ENCODE measurements at places on chromosomes 3 and 15.

DNA sequence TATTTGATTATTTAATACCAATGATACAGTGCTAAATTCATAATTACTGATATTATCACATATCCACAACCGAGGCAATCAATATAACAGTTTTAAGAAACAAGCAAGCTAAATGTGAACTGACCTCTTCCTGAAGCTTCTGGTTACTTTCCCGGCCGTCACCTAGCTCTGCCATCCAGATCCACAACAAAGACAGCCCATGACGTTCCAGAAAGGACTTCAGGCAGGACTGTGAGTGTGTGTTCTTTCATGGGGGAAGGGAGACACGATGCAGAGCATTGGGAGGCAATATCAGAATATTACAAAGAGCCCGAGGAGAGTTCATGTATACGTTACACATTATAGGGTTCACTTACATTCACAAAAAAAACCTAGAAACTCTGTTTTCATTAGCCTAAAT, 77.8 kb downstream of the SETD2 start:
- DNase-seq = no peak

DNA sequence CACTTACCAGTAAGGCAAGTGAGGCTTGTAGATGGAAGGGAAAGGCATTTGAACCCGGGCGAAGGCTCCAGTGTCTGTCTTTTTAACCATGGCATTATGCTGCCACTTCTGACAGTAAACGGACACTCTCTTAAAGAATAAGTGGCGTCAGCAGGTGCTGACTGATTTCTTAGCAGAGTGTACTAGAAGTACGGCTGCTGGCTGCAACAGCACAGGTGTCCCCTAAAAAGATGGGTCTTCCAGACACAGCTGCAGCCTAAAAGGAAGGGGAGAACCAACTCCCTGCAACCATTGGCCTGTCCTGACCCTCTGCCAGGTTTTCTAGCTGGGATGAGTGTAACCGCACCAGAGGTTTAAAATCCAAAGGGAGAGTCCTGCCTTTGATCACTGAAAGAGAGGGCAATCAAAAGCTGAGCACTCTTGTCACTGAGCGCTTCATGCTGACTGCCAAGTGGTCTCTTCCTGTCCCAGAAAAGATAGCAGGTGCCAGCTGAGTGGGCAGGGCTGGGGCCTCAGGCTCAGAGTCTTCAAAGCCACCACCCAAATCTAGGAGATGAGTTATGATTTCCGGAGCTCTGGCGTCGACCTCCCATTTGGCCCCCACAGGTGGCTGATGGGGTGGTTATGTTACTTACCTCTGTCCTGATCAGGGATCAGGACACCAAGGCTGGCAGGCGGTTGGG, 255.8 kb downstream of the SLCO3A1 start:
- DNase-seq = peak; percentile 73

- no peak for DNase-seq
Measured at GRCh38 chr15:82993144-82993543, 7.1 kb downstream of the RAMAC start.

GRCh38 chr3:112446343-112446742, 52.9 kb downstream of the BTLA start:
- DNase-seq = no peak

DNA sequence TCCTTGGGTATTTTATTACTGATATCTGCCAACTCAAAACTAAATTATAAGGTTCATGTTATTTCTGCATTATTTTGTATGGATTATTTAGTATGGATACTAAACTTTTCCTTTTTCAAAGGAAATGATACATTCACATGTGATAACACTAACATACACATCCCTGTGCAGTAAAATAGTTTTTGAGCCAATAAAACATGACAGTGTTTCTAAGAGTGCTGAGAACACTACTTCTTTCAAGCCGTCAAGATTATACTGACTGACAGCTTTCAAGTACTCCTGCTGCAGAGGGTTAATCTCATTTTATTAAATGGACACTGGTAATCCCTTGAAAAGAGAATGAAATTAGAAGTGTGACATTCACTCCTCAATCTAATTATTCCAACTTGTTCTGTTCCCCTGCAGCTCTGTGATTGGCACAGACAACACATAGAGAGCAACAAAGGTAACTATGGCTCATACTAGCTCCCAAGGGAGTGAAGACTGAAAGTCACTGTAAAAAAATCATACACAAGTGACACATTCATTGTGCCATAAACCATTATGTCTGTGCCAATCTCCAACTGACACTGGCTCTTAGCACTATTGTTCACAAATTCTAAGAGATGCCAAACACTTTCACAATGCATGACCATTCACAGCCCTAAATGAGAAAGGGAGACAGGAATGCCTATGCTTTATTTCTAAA, 468.6 kb downstream of the SHQ1 start:
- no peak for DNase-seq

DNA sequence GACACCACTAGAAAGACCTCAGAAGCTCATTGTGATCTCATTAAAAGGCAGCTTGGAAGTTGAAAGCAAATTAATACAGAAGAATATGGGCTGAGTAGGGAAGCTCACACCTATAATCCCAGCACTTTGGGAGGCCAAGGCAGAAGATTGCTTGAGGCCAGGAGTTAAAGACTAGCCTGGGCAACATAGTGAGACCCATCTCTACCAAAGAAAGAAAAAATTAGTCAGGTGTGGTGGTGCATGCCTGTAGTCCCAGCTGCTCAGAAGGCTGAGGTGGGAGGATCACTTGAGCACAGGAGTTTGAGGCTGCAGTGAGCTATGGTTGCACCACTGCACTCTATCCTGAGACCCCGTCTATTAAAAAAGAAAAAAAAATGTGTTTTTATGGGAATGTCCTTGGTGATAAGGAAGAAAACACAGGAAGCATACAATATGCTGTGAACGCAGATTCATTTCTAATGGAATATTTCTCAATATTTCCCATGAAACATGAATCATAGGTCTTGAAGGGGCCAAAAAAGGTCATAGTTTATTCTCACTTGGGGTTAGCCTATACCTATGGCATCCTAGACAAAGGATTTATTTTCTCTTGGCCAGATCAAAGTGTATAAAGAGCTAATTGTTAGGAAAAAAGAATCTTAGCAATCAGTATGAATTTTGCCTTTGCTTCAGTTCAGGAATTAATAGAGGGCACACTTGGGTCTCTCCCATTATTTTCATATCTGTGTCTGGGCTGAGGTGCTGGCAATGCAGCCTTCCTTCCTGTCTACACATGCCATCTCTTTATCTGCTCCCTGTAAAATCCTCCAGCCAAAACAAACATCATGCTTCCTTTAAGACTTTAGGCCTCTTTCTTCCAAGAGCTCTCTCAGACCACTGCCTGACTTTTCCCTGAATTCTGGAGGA, 98.2 kb downstream of the FNDC3B start:
- no peak for DNase-seq

- DNase-seq = no peak
Measured at GRCh38 chr3:194119831-194120590, 15.9 kb upstream of the HES1 start.

DNA sequence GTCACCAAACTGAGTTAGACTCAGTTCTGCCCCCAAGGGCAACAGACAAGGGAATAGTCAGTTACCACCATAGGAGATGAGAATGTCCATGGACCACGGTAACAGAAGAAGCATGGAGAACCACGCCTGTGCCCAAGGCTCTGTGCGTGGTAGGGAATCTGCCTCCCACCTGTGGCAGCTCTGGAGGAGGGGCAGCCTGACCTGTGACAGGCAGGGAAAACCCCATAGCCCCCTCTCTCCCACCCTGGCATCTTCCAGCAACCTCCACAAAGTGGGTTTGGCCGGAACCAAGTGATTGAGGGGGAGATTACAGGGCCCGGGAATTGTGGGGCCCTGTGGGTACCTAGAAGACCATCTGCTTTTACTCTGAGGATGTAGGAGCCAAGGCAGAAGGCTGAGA, 14.3 kb upstream of the LTF start:
- no peak for DNase-seq

GRCh38 chr15:29538044-29538443, 268.4 kb upstream of the NSMCE3 start:
- DNase-seq = peak; percentile 4

GRCh38 chr15:63283126-63283525, 5.7 kb downstream of the APH1B start:
- DNase-seq = no peak

- DNase-seq = no peak
Measured at GRCh38 chr3:48426944-48427629, 2.8 kb downstream of the PLXNB1 start.

DNA sequence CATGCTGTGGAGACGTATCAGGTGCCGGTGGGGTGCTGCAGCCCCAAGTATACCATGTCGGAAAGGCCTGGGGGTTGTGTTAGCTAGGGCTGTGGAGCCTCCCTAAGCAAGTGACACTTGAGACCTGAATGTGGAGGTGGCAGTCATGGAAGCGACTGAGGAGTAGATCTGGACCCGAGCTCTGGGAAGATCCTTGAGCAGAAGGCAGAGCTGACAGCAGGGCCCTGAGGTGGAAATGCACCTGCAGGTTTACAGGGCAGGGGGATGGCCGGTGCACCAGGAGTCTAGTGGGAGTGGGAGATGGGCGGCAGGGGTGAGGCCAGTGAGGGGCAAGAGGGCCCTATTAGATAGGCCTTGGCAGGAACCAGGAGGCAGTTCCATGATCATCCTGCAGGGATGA, 91.8 kb upstream of the PLXNA1 start:
- DNase-seq = no peak

DNA sequence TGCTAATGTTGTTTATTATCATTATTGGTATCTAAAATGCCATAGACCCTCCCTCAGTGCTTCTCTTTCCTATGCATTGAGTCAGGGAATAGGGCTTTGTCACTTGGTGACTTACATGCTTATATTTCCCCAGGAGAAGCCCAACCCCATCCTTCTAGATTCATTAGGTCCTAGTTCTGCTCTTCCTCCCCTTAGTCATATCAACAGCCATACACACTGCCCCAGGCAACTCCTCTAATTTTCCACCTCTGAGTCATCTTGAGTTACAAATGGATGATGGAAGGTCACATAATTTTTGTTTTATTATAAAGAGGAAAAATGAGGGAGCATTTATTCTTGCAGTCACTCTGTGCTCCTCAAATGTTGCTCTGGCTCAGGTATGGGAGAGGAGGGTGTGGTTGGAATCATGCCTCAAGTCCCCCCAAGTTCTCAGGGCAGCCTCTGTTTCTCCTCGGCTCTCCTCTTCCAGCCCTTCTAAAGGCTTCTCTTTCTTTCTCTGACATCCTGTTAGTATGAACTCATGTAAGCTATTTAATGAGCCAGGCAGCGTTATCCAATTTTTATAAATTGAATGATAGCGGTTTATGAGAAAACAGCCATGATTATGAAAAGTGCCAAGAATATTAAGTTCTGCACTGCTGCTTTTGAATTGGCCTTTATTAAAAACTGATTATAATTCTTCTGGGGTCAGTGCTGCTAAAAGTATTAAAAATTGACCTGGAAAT, 45.6 kb upstream of the FSTL1 start:
- no peak for DNase-seq

DNA sequence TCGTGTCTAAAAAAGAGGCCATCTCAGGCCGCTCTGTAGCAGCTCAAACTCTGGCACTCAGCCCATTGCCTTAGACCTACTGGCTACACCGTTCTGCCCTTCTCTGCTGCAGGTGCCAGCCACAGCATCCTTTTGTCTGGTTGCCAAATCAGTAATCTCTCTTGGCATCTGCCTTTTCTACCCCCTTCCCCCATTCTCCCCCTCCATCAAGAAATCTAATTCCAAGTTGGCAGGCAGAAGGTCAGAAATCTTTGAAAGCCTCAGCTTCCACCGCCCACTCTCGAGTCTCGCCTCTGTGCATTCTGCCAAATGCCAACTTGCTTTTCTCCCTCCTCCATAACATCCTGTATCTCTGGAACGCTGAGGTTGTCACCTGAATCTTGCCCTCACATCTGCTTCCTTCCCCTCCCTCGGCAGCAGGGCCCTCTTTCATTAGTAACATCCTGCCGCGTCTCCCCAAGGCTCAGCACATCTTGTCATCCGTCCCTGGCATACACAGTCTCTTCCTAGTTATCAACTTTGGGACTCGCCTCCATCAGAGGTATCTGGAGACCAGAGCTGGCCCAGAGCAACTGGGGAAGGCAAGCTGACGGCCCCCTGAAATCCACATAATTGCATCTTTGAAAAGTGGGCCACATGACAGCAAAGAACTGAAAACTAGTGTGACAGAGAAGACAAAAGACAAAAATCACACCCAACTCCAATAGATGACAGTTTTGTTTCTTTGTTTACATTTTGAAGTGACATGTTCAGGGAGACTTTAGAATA, 312.0 kb upstream of the CCDC54 start:
- DNase-seq = peak; percentile 29

GRCh38 chr3:62615258-62615849, 242.0 kb upstream of the FEZF2 start:
- DNase-seq = no peak

DNA sequence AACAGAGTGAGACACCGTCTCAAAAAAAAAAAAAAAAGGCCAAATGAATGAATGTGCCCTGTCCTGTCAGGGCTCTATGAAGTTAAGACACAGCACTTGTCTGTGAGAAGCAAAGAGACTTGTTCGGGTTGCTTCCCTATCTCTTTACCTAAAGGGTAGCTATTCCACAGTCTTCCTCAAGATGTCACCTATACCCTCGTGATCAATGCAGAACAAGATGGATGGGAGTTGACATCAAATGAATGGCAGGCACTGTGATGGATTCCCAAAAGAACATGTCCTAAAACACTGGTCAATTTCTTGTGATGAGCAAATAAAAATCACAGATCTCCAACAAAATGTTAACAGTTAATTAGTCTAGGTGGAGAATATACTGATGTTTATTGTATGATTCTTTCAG, 9.5 kb downstream of the TADA3 start:
- no peak for DNase-seq

DNA sequence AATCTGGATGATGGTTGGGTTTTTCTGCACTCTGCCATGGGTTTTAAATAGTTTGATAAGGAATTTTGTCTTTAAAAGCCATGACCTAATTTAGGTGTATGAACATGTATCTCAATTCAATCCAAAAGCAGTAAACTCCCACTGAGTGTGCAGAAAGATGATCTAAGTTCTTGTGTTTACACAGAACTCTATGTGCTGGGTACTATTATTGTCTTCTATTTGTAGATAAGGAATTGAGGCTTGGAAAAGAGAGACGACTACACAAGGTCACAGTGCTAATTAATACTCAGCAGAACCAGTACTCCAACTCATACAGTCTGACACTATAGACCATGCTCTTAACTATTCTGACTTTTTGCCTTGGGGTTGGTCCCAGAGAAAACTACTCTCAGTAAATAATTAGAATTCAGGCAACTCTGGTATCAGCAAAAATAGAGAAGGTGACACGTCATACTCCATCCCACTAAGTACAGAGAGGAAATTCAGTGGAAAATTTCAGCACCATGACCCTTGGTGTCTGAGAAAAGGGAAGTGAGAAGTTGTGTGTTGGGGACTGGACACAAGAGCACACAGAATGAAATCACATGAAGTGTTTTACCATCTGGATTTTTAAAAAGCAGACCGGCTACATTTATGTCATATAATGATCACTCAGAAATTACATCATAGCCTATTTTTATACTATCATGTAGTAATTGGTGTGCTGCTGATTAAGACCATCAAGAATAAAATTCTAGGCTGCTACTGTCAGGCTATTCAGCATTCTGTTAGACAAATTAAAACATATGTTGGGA, 18.3 kb upstream of the MYH15 start:
- no peak for DNase-seq

GRCh38 chr3:123952844-123953520, 8.0 kb downstream of the CCDC14 start:
- DNase-seq = no peak

GRCh38 chr3:18745472-18745871, 320.3 kb upstream of the SATB1 start:
- no peak for DNase-seq

Measured in NCI-H2029 treated with DMSO at 0.1 percent for 48 hours (cell line).